ENCODE measurements at places on chromosomes 12 and 14.

- no peak overlapping the region for H3K27ac ChIP-seq
- H3K4me3 ChIP-seq: no peak overlapping the region
- DNase-seq: no peak
- H3K36me3 ChIP-seq: peaks cover 10% of the 10 kb centered on the region
- peaks cover 10% of the 10 kb centered on the region for H3K4me1 ChIP-seq
- no peaks in the 10 kb centered on the region for H3K27me3 ChIP-seq
Observed at GRCh38 chr14:102875652-102876051, 46.8 kb upstream of the AMN start.

DNA sequence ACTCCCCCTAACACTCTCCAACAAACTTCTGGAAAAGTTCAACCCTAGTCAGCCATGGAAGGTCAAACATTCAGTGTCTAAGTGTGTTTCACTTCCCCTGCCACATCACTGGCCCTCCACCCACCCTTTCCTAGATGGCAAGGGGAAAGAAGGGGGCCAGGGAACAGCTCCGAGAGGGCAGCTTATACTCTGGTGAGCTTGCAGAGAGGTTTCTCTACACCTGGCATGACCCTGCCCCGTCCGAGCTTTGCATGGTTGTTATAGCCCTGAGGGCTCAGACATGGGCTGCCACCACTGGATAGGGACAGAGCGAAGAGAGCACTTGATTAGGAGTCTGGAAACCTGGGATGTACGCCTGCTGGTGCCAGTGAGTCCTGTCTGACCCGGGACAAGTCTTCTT, 4.0 kb downstream of the ACVRL1 start:
- DNase-seq: no peak
- H3K27me3 ChIP-seq: peaks cover 25% of the 10 kb centered on the region
- no peak overlapping the region for H3K4me3 ChIP-seq
- H3K27ac ChIP-seq: no peak overlapping the region
- H3K36me3 ChIP-seq: no peaks in the 10 kb centered on the region

DNA sequence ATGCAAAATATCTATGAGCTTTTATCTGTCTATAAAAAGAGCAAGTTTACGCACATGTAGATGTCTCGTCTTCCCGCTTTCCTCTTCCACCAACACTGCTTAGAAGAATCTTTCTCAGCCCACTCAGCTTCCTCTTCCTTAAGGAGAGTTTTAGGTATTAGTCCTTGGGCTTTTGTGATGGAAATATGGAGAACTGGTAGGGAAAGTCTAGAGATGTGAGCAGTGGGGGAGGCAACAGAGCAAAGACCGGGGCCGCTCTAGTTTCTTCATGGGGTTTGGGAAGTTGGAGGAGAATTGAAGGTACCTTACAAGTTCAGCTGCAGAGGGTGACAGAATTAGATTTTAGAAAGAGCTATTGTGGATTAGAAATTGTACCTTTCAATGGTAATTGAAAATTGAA, 56.3 kb upstream of the CPNE8 start:
- H3K4me1 ChIP-seq: no peaks in the 10 kb centered on the region
- no peaks in the 10 kb centered on the region for H3K36me3 ChIP-seq
- H3K27ac ChIP-seq: no peak overlapping the region
- no peaks in the 10 kb centered on the region for H3K27me3 ChIP-seq
- no peak for DNase-seq

- H3K4me1 ChIP-seq: no peaks in the 10 kb centered on the region
- no peak for DNase-seq
- no peak overlapping the region for H3K4me3 ChIP-seq
- peaks cover 23% of the 10 kb centered on the region for H3K27me3 ChIP-seq
Observed at GRCh38 chr14:76428611-76429010, 52.7 kb downstream of the ESRRB start.

DNA sequence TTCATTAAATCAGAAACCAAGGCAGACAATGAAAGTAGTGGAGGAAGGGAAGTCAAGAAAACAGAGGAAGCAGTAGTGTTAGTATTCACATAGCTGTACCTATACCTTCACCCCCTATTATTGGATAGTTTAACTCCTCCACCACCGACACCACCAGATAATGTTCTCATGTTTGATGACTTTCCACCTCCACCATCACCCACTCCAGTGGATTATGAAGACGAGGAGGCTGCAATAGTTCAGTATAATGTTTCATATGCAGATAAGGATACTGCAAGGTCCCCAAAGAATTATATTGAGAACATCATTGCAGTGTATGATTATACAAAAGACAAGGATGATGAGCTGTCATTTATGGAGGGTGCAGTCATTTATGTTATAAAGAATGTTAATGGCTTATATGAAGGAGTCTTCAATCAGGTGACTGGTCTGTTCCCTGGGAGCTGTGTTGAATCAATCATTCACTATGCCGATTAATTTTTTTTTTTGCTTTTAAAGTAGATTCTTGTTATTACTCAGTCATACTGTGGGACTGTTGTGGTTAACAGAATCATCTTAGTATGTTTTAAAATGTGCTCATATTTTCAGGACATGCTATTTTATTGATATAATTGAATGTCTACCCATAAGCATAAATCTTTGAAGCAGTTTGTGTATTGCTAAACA, 32.2 kb upstream of the KTN1 start:
- H3K27me3 ChIP-seq: peaks cover 5% of the 10 kb centered on the region
- no peak overlapping the region for H3K27ac ChIP-seq
- no peaks in the 10 kb centered on the region for H3K4me1 ChIP-seq
- H3K4me3 ChIP-seq: no peak overlapping the region

DNA sequence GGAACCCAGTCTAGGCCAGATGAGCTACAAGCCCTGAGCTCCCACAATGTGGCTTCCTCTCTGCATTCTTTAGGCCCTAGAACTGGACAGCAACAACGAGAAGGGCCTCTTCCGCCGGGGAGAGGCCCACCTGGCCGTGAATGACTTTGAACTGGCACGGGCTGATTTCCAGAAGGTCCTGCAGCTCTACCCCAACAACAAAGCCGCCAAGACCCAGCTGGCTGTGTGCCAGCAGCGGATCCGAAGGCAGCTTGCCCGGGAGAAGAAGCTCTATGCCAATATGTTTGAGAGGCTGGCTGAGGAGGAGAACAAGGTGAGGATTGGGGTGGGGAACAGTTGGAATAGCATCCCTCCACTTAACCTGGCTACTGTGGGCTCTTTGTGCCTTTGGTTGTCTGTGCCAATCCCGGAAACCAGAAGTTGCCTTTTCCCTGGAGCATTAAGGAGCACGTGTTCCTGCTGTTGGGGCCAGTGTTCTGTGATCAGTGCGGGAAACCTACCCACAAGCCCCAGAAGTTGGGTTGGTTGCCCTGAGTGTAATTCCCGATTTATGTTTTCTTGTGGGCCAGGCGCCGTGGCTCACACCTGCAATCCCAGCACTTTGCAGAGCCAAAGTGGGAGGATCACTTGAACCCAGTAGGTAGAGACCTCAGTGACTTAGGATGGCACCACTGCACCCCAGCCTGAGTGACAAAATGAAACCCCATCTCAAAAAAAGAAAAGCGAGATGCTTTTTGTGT, 6.4 kb downstream of the FKBP4 start:
- H3K4me3 ChIP-seq: no peak overlapping the region
- H3K27ac ChIP-seq: no peak overlapping the region
- peaks cover 44% of the 10 kb centered on the region for H3K36me3 ChIP-seq
- peaks cover 19% of the 10 kb centered on the region for H3K4me1 ChIP-seq
- no peak for DNase-seq

DNA sequence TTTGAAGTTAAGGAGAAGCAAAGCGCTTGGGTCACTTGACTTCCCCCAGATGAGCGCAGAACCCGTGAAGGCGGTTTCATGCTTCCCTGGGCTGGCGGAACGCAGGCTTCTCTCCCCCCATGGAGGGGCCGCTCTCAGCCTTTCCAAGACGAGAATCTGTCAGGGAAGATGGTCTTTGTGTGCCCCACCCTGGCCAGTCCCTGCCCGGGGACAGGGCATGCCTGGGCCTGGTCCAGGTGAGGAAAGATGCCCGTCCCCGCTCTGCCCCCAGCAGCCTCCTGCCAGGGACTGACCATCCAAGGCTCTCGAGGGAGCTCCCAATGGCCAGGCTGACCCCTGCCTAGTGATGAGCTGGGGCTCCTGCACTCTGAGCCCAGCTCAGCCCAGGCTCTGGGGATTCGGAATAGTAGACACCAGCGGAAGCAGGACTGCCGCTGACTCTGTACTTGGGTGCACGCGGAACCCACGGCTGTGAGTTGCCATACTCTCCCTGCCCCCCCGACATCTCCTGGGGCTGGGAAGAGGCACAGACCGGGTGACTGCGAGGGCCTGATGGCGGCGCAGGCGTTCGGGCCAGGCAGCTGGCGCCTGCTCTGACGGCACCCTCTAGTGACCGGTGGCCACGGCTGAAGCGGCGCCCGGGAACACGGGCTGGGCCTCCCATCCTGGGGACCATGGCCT, 142.2 kb upstream of the FKBP4 start:
- H3K36me3 ChIP-seq: no peaks in the 10 kb centered on the region
- no peak overlapping the region for H3K4me3 ChIP-seq
- peaks cover 11% of the 10 kb centered on the region for H3K27me3 ChIP-seq
- DNase-seq: no peak

DNA sequence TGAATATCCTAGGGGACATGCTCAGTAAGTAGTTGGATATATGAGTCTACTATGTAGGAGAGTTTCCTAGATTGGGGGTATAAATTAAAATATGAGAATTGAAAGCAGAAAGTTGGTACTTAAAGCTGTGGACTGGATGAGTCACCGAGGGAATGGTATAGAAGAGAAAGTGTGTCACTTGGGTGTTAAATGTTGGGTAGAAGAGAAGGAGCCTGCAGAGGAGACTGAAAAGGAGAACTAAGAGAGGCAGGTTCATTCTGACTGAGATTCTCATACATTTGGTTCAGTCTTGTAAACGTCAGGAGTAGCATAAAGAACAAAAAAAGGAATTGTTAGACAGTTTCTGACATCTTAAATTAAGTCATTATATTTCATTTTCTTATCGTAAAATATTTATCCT, 19.9 kb downstream of the LRRC9 start:
- H3K4me3 ChIP-seq: no peak overlapping the region
- H3K36me3 ChIP-seq: no peaks in the 10 kb centered on the region
- H3K27ac ChIP-seq: no peak overlapping the region
- H3K4me1 ChIP-seq: no peaks in the 10 kb centered on the region
- peaks cover 25% of the 10 kb centered on the region for H3K27me3 ChIP-seq
- DNase-seq: no peak

DNA sequence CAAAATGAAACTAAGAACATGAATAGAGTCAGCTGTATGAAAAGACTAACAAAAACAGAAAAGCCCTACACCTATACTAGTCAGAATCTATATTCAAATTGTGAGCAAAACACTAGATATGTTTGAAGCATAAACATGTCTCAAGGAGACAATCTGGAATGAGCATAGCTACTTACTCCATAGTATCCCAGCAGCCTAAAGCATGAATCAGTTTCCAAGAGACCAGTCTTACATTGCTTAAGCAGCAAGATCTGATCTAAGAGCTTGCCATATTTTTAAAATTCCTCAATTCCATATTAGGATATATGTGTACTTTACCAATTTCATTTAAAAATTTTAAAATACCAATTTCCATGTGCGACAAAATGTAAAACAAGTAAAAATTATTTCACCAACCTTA, 7.7 kb downstream of the CAPS2 start:
- H3K27me3 ChIP-seq: peaks cover 8% of the 10 kb centered on the region
- DNase-seq: no peak
- H3K36me3 ChIP-seq: no peaks in the 10 kb centered on the region
- no peaks in the 10 kb centered on the region for H3K4me1 ChIP-seq
- no peak overlapping the region for H3K27ac ChIP-seq

GRCh38 chr12:123905319-123905925, 67.2 kb downstream of the CCDC92 start:
- H3K36me3 ChIP-seq: no peaks in the 10 kb centered on the region
- H3K4me3 ChIP-seq: no peak overlapping the region
- no peak overlapping the region for H3K27ac ChIP-seq

DNA sequence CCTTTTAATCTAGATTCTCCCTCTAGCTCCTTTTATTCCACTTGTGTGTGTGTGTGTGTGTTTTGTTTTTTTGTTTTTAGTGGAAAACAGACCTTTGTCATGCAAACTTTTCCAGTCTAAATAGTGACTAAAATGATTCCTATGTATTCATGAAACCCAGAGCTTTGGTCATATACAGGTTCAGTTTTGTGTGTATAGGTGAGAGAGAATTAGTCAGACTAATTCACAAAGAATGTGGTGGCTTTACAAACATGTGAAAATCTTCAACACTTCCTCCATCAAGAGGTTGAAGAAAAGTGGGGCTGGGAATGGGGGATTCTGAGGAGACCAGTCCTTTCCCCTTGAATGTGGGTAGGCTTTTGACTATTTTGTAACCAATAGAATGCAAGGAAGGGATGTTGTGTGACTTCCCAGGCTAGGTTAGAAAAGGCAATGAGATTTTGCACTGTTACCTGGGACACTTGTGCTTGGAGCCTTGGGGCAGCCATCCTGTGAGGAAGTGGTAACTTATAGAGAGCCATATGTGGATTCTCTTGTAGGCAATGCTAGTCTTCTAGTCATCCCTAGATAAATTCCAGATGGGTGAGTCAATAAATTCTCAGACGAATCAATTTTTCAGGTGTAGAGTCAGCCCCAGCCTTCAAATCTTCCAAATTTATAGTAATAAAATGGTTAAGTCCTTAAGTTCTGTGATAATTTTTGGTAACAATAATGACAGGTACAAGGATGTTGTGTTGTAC, 236.1 kb downstream of the CEP128 start:
- no peak overlapping the region for H3K4me3 ChIP-seq
- no peaks in the 10 kb centered on the region for H3K36me3 ChIP-seq
- no peaks in the 10 kb centered on the region for H3K4me1 ChIP-seq
- no peaks in the 10 kb centered on the region for H3K27me3 ChIP-seq
- H3K27ac ChIP-seq: no peak overlapping the region
- no peak for DNase-seq

- H3K27ac ChIP-seq: no peak overlapping the region
- no peak overlapping the region for H3K4me3 ChIP-seq
- no peaks in the 10 kb centered on the region for H3K4me1 ChIP-seq
- no peaks in the 10 kb centered on the region for H3K36me3 ChIP-seq
Observed at GRCh38 chr14:69985463-69985862, 106.2 kb downstream of the SMOC1 start.

- H3K27ac ChIP-seq: no peak overlapping the region
- no peaks in the 10 kb centered on the region for H3K4me1 ChIP-seq
- no peak for DNase-seq
- H3K4me3 ChIP-seq: no peak overlapping the region
- no peaks in the 10 kb centered on the region for H3K36me3 ChIP-seq
Observed at GRCh38 chr12:75020068-75020557, 189.5 kb downstream of the KCNC2 start.

- no peak overlapping the region for H3K4me3 ChIP-seq
- H3K36me3 ChIP-seq: no peaks in the 10 kb centered on the region
- H3K27ac ChIP-seq: no peak overlapping the region
- peaks cover 32% of the 10 kb centered on the region for H3K4me1 ChIP-seq
- DNase-seq: peak; percentile 22
- no peaks in the 10 kb centered on the region for H3K27me3 ChIP-seq
Observed at GRCh38 chr12:49824895-49825294, 3.3 kb downstream of the NCKAP5L start.

GRCh38 chr14:51462706-51463105, 189.0 kb upstream of the FRMD6 start:
- no peak overlapping the region for H3K27ac ChIP-seq
- peaks cover 13% of the 10 kb centered on the region for H3K27me3 ChIP-seq
- no peak for DNase-seq
- H3K4me1 ChIP-seq: no peaks in the 10 kb centered on the region

- H3K4me1 ChIP-seq: no peaks in the 10 kb centered on the region
- no peaks in the 10 kb centered on the region for H3K36me3 ChIP-seq
- H3K4me3 ChIP-seq: no peak overlapping the region
- peaks cover 40% of the 10 kb centered on the region for H3K27me3 ChIP-seq
Observed at GRCh38 chr12:22858849-22859570, 234.0 kb downstream of the ETNK1 start.

- H3K36me3 ChIP-seq: peaks cover 20% of the 10 kb centered on the region
- no peaks in the 10 kb centered on the region for H3K27me3 ChIP-seq
- no peak overlapping the region for H3K27ac ChIP-seq
- no peaks in the 10 kb centered on the region for H3K4me1 ChIP-seq
- no peak overlapping the region for H3K4me3 ChIP-seq
- DNase-seq: no peak
Observed at GRCh38 chr12:48054955-48055821, 50.7 kb downstream of the SENP1 start.
